Foreskin keratinocyte (primary cell): ENCODE measurements at places on chromosomes 5 and 9.

DNA sequence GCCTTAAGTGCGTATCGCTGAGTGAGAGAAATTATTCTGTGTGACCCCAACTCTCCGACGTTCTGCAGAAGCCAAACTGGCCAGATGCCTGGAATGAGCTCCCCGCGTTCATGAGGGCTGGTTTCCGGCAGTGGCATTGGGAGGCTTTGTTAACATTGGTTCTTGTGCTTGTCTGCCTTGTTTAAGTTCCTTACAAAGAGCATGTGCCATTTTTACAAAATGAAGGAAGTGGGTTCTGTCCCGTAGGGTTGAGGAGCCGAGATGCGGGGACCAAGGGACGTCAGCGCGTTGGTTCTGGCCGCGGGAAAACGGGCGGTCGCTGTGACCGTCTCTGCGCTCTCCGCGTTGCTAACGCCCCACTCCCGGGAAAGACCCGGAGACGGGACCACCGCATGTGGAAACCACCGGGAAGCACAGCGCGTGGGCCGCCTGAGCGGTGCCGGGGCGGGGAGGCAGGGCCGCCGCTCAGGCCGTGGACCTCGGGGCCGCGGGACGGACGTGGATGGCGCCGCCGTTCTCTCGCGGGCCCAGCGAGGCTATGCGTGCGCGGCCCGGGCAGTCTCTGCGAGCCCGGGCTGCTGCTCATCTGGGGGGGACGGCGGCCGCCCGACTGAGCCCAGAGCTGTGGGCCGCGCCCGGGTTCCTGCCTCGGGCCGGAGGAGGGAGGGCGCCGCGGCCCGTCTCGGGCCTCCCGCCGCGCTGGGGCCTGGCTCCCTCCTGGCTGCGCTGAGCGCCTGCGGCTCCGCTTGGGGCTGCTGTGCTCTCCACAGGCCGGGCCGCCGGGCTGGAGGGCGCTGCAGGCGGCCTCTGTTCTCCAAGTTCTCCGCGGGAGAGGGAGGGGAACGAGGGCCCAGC, 13.4 kb downstream of the RABL6 start:
- DNase-seq, result no peak

DNA sequence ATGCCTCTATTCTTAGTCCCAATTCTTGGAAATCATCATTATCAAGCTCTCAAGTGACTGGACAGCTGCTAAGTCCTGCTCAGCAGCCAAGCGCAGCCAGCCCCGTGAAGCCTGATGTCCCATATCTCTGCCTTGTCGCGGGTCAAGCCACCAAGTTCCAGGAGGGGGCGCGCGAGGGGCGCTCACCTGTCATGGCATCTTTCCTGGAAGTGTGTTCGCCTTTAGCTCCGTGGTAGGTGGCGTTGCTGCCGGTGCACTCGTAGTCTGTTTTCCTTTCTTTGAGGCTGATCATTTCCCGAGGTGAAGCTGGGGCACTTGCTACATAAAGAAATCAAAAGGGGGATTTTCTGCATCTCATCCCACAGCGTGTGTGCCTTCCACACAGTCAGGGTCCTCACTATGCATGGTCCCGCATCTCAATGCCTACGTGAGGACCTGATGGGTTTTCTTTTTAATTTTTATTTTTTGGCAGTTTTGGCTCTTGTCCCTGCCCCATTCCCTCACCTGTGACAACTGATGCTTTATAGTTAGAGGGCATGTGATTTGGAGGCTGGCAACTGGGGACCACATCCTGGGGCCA, 227.0 kb upstream of the DAP start:
- no peak for DNase-seq

GRCh38 chr5:160835818-160836528, 16.0 kb downstream of the ATP10B start:
- DNase-seq, result no peak

DNA sequence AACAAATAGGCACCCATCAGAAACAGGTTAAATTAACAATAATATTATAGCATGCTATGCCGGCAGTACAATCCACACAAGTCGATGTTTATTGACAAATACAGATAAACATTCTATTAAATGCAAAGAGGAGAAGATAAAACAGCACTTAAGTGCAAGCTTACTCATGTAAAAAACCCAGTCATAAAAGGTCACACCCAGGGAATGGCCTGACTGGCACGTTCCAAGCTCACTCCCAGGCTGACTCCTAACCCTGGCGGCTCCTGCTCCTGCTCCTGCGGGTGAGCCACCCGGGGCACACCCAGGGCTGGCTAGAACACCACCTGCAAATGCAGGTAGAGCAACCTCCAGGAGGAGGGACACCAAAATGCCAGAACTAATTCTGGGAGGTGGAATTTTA, 66.9 kb downstream of the SEMA4D start:
- no peak for DNase-seq

- no peak for DNase-seq
Observed at GRCh38 chr9:97934321-97935115, 3.5 kb downstream of the HEMGN start.

GRCh38 chr9:1051584-1052275, 1.6 kb downstream of the DMRT2 start:
- no peak for DNase-seq

- DNase-seq, result no peak
Observed at GRCh38 chr5:66812291-66812690, 216.1 kb downstream of the MAST4 start.

DNA sequence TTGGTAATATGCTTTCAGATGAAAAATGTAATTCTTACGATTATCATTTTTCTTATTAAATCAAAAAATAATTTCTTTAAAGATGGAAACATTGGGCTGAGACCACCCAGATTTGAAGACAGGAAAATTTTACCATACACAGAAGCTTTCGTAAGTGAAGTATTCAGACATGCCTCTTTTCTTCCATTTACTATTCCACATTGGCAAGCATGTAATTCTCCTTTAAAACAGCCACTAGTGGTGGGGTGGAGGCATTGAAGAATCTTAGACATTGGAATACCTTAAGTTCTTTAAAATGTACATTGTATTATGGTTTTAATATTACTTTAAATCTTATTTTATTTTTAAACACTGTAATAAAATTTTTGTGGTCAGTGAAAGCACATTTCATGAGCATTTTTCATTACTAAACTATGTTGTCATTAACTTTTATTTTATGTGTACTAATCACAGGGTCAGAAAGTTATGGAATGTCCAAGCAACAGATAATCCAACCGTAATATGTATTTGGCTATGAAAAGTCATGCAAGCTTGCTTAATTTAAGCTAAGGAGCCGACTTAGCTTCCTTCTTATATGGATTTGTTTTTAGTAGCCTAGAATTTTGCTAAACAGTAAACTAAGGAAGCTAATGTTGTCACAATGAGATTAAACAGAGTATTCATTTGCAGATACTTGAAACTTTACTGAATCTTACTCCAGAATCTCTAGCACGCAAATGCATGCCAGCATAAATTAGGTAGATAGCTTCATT, 97.4 kb upstream of the ALDH1A1 start:
- DNase-seq, result no peak

GRCh38 chr5:156913719-156914370, 49.2 kb downstream of the TIMD4 start:
- DNase-seq, result no peak

DNA sequence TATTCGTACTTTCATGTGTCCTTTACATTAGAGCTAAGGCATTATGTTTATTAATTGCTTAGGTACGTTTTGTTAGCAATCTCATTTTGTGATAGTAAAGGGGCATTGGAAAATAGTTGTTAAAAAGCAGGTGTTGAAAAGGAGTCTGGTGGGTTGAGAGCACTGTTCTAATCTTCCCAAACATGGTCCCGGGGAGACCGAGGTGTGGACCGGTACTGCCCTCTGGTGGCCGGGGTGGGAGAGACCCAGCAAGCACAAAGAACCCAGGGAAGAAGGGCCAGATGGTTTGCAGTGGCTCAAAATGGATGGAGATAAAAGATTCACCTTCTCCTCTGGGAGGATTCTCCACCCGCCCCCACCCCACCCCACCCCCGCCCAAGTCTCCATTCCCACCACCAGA, 26.1 kb downstream of the IDNK start:
- peak; percentile 9 for DNase-seq

GRCh38 chr9:18185196-18185595, 288.8 kb upstream of the ADAMTSL1 start:
- DNase-seq, result peak; percentile 46

DNA sequence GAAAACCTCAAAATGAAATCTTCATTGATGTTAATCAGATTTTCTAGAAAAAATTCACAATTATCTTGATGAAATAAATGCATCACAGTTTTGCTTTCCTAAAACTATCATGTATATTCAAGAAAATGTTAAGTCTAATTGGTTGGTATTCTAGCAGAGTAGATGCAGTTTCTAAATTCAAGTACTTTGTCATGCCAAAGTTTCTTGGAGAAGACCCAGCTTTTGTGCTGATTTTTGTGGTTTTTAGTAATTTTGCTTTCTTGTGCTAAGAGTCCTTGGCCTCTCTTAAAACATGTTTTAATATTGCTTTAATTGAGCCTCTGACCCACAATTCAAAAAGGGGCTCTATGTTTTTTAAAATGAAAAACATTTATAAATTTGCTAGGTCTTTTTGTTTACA, 924.8 kb upstream of the PTPRD start:
- no peak for DNase-seq

DNA sequence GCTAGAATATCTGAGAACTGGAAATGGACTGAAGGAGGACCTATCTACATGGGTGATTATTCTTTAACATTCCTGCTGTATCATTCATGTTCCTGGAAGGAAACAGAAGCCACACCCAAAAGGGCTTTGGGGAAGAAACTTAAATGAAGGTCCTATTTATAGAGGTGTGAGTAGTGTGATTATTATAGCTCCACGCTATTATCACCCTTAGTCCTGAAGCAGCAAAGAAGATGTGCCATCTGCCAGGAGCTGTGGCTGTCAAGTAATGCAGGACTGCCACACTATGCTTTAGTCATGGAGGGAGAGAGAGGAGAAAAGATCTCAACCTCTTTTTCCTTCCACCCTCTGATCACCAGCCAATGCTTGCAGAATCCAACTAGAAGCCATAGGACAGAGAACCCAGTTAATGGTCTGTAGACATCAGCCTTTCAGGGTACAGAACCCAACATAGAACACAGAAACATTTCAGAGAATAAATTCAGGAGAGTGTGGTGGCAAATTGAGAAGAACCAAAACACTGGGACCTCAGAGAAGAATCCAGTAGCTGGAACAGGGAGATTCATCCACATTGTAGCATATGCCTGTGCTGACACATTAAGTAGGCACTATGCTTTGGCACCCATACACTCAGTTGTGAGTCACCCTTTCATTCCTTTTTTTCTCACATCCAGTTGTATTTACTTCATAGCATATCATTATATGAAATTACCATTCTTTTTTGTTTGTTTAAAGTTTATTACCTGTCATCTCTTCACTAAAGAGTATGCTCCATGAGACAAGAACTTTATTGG, 21.0 kb upstream of the RNF180 start:
- DNase-seq, result peak; percentile 49

- no peak for DNase-seq
Observed at GRCh38 chr9:110157823-110158664, 49.9 kb downstream of the C9orf152 start.

GRCh38 chr9:74361508-74361907, 135.6 kb upstream of the RORB start:
- DNase-seq, result peak; percentile 7

DNA sequence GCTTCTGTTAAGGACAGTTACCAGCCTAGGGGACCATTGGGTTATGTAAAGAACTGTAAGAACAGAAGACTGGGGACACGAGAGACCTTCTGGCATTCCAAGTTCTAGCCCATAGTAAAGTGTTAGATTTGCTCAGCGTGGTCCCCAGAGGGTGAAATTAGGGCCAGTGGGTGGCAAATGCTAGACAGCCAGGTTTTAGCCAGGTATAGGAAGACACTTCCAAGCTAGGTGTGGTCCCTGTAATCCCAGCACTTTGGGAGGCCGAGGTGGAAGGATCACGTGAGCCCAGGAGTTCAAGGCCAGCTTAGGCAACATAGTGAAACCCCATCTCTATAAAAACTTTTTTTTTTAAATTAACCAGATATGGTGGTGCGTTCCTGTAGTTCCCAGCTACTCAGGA, 34.3 kb downstream of the ATPSCKMT start:
- DNase-seq, result no peak

GRCh38 chr9:78486661-78487060, 189.7 kb downstream of the PSAT1 start:
- DNase-seq, result no peak

- no peak for DNase-seq
Observed at GRCh38 chr9:70340572-70340971, 73.9 kb downstream of the KLF9 start.

DNA sequence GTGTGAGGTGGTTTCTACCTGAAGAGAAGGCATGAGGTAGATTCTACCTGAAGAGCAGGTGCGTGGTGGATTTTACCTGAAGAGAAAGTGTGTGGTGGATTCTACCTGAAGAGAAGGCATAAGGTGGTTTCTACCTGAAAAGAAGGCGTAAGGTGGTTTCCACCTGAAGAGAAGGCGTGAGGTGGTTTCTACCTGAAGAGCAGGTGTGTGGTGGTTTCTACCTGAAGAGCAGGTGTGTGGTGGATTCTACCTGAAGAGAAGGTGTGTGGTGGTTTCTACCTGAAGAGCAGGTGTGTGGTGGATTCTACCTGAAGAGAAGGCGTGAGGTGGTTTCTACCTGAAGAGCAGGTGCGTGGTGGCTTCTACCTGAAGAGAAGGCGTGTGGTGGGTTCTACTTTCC, 192.8 kb downstream of the MED10 start:
- no peak for DNase-seq

DNA sequence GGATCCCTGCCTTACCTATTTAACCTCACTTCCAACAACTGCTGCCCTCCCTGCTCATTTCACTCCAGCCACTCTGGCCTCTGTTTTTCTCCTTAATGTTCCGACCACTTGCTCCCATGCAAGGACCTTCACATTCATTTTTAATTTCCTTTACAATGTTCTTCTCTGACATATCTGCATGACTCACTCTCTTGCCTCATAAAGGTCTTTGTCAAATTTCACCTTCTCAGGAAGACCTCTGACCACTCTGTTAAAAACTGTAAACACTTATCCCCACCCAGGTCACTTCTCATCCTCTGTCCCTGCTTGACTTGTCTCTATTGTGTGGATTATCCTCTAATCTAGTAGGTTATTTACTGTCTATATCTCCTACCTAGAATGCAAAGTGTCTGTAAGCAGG, 751.2 kb downstream of the BRINP1 start:
- DNase-seq, result no peak

- DNase-seq, result no peak
Observed at GRCh38 chr5:143758750-143759149, 53.2 kb upstream of the HMHB1 start.

- DNase-seq, result no peak
Observed at GRCh38 chr5:92147266-92147665, 764.1 kb upstream of the ARRDC3 start.

- DNase-seq, result no peak
Observed at GRCh38 chr5:160961761-160962160, 109.8 kb upstream of the ATP10B start.
